H4 (cell line): ENCODE measurements at places on chromosomes 3 and 15.

DNA sequence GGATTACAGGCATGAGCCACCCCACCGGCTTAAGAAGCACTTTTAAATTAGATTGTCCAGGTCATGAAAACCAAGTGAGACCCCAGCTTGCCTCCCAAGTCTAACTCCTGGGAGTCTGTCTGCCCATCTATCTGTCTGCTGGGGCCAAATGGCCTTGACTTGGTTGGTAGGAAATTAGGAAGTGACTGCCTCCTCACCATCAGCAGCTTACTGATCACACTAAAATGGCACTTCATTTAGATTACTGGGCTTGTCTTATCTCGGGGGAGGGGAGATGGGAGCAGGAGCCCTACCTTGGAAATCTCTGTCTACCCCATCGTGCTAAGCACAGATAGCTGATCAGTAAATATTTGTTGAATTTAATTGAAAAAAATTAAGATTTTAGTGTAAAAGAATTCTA, 5.6 kb upstream of the LRRC2 start:
- no peak for DNase-seq

- no peak for DNase-seq
Observed at GRCh38 chr3:16302082-16302631, 37.1 kb downstream of the OXNAD1 start.

- DNase-seq: peak; percentile 29
Observed at GRCh38 chr3:30231277-30232141, 374.9 kb upstream of the TGFBR2 start.

GRCh38 chr3:150407808-150408220, 284 bp upstream of the TSC22D2 start:
- peak; percentile 71 for DNase-seq

- no peak for DNase-seq
Observed at GRCh38 chr3:51621091-51621892, 49.8 kb upstream of the TEX264 start.

- no peak for DNase-seq
Observed at GRCh38 chr3:28066020-28066419, 175.4 kb upstream of the CMC1 start.

DNA sequence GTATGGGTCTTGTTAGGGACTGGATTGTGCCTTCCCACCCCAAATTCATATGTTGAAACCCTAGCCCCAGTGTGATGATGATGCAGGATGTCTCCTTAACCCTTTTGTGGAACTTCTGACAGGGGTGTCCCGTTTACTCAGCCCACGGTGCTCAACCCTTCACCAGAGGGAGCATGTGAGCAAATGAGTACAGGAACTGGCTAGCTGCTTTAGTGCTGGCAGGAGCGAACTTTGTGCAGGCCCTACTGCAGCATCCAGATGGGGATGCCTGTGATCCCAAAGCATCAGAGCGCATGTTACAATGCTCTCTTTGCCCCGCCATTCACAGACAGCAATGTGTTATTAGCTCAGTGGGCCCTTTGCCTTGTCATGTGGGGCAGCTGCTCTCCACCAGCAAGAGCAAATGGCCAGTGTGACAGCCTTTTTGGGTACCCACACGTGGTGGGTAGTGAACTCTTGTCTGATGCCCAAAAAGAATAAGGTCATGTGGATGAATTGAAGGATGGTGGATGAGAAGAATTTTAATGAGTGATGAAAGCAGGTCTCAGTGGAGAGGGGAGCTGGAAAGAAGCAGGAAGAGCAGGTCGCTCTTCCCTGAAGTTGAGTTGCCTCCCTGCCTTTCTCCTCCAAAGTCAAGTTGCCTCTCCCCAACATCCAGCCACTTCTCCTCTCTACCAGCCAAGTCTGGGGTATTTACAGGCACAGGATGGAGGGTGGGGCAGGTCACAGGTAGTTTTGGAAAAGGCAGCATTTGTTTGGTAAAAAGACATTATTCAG, 63.3 kb upstream of the STRIT1 start:
- peak; percentile 19 for DNase-seq

- no peak for DNase-seq
Observed at GRCh38 chr3:126355251-126355650, 2.0 kb downstream of the KLF15 start.

DNA sequence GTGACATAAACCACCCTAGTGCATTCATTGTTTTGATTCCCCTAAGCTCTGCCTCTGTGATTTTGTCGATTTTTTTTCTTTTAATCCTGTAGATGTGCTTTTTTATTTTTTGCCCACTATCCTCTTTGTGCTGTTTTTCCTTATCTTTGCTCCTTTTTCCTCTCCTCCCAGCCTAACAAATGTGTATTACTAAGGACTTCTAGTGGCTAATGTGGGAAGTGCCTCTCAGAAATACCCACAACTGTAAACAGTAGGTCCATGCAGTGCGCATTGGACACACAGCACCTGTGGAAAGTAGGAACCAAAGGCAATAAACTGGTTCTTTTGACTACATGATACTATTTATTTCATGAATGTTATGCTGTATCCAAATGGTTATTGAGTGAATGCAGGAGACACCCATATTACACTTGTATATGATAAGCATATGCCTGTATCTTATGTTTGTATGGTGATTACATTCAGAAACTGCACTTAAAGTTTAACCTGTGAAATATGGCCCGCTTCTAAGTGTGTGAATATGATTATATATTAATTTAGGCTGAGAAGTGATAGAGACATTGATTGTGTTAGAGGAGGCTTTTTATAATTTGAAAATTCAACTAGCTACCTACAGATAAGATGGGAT, 147.8 kb downstream of the PLCL2 start:
- DNase-seq: peak; percentile 40

DNA sequence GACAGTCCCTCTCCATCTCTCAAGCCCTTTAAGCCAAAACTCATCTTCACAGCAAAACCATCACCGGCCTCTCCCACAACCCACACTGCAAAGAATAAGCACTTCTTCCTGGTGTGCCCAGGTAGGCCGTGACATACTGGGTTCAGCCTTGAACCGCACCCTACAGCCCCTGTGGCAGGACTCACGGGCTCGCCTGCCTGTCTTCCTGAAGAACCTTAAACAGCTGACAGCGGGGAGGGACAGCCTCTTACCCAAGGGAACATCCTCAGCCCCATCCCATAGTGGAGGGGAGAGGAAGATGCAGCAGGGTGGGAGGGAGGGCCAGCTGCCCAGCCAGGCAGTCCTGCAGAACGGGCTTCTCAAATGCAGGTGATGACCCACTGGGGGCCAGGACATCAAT, 40.2 kb downstream of the TBC1D2B start:
- DNase-seq: no peak

- no peak for DNase-seq
Observed at GRCh38 chr3:134485075-134485717, 589 bp downstream of the ANAPC13 start.

- DNase-seq: no peak
Observed at GRCh38 chr3:178345944-178346343, 190.3 kb upstream of the KCNMB2 start.

DNA sequence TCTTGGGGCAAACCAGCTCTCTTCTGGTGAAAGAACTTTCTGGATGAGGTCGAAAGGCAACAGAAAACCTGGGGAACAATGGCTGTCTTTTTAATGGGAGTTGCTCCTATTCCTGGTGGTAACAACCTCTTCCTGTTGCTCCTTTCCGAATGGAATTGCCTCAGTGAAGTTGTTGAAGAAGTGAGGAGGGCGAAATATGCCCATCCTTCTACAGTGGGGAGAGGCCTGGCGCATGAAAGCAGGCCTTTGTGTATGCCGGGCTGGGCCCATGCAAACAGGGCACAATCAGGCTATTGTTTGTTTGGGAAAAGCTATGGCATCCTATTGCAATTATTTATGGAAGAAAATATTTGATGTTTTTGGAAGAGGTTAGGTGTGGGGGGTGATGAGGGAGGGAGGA, 166.9 kb downstream of the IGF1R start:
- DNase-seq: no peak

DNA sequence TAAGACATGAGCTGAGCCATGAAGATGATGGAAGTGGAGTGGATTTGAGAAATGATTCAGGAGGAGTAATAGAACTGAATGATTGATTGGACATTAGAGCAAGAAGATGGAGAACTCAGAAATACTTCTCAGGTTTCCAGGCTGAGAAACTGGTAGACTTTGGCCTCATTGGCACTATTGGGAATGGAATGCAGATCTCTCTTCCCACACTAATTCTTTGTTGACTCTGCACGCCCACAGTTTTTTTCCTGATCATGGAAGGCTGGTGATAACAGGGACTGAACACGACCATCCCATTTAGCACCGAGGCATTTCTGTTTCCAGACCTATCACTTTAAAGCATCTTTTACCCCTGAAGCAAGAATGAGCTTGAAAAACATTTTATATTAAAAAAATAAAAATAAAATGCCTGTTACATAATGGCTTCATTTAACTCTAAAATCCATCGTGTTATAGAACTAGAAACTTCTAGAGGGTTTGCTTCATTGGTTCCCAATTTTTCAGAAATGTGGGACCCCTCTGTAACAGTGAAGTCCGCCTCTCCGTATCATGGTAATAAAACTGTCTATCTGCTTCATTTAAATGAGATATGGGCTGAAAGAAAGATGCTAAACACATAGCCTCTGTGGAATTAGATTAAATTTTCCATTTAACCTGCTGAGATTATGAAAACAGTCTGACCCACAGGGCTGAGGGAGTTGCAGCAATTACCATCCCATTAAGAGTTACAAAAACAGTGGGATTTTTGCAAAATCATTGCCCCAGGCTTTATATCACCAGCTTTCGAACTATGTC, 562.0 kb upstream of the CFAP20DC start:
- DNase-seq: no peak

GRCh38 chr3:43857361-43858293, 166.9 kb downstream of the ABHD5 start:
- no peak for DNase-seq

DNA sequence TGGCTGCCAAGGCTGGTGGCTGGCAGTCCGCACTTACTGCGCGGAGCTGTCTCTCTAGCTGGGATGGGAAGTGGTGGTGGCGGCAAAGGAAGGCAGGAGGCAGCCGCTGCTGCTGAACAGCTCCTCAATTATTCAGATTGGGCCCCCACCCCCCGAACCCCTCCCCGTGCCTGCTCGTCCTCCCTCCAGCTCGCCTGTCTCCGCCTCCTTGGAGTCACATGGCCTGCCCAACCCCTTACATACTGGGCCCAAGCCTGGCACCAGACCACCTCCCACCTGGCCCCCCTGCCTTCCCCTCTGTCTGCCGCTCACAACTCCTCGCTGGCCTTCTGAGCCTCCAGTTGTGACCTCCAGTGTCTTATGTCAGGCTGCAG, at the start of gene SLC7A14:
SLC7A14 (minus strand) TSS at position 139 of the 374 bp plus-strand sequence. CDS start 59,139 bp downstream, outside the sequence.
- no peak for DNase-seq

GRCh38 chr3:24829629-24830229, 335.1 kb upstream of the THRB start:
- DNase-seq: no peak

GRCh38 chr3:104961851-104962250, 404.9 kb upstream of the ALCAM start:
- DNase-seq: no peak

DNA sequence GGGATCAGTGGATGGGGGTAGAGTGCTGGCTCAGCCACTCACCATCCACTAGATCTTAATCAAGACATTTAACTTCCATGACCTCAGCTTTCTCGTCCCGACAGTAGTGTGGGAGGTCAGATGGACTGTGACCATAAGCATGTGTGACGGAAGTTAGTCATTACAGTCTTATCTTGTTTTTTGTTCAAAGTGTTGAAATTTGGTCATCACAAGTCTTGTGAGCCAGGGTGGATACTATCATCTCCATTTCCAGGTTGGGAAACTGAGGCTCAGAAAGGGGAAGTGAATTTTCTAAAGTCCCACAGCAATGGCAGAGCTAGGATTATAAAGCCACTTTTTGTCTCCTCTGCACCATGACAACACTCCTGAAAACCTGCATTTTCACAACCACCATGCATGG, 32.0 kb upstream of the ITGA11 start:
- no peak for DNase-seq

- DNase-seq: no peak
Observed at GRCh38 chr3:170055209-170055608, 17.4 kb downstream of the GPR160 start.

DNA sequence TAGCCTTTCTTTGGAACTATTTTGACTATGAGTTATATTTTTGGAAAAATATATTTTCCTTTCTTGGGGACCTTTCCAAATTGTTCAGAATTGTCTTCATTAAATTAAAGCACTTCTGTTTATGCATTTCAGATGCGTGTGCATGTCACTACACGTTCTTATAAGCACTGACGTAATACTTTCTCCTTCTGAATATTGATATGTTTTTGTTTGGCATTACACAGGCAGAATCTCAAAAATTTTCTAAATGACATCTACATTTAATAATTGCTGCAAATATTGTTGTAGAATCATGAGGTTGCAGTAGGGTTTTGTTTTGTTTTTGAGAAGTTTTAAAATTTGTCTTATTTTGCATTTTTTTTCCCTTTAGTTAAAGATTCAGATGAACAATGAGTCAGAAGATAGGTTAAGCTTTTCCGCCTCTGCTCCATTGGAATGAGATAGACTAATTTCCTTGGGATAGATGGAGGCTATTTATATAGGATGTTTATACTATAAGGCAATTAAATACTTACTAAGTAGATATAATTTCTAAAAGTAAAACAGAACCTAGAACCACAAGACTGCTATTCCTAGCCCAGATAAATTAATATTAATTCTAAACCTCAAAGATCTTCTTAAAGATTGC, 110.8 kb downstream of the MBNL1 start:
- no peak for DNase-seq

DNA sequence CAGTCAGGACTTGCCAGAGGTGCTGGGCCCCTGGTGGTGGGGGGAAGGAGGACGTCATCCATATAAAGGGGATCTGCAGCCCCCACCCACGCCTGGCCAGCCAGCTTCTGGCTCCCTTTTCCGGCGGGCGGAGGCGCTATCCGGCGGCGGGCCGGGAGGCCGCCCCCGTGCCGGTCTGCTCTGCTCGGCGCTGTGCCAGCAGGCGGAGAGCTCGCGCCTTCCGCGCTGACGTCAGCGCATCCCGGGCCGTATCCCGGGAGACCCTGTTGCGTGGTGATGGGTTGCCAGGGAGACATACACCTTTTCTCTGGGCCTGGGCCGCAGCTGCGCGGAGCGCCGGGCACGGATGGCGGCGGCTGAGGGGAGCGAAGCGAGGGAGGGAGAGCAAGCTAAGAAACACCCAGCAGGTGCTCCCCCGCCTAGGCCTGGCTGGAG, 1.1 kb downstream of the FAM131A start:
- no peak for DNase-seq

DNA sequence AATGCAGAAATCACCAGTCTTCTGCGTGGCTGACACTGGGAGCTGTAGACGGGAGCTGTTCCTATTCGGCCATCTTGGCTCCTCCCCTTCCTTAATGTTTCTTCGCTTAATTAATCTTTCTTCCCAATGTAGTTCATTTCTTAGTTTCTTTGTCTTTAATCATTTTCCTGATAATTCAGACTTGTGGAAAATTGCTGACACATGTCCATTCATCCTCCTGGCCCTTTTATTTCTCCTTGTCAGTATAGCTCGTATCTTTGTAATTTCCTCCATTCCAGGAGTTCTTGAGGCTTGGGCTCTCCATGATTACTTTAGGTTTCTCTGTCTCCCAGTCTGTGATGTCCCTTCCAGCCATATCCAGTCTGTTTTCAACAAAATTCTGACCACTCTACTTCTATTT, 98.7 kb downstream of the UBE2E2 start:
- DNase-seq: no peak

GRCh38 chr3:52361898-52362297, 45.8 kb downstream of the DNAH1 start:
- no peak for DNase-seq
